ENCODE measurements at places on chromosomes 13 and 19.

DNA sequence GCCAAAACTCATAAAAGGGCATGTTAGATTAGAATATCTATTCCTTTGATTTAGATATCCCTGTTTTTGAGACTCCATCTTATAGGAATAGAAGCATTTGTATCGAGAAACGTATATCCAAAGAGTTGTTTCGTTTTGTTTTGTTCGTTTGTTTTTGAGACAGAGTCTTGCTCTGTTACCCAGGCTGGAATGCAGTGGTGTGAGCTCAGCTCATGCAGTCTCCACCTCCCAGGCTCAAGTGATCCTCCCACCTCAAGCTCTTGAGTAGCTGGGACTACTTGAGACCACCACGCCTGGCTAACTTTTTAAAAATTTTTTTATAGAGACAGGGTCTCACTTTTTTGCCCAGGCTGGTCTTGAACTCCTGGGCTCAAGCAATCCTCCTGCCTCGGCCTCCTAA lies 26.6 kb upstream of the ZMYM5 start:
- DNase-seq: no peak

DNA sequence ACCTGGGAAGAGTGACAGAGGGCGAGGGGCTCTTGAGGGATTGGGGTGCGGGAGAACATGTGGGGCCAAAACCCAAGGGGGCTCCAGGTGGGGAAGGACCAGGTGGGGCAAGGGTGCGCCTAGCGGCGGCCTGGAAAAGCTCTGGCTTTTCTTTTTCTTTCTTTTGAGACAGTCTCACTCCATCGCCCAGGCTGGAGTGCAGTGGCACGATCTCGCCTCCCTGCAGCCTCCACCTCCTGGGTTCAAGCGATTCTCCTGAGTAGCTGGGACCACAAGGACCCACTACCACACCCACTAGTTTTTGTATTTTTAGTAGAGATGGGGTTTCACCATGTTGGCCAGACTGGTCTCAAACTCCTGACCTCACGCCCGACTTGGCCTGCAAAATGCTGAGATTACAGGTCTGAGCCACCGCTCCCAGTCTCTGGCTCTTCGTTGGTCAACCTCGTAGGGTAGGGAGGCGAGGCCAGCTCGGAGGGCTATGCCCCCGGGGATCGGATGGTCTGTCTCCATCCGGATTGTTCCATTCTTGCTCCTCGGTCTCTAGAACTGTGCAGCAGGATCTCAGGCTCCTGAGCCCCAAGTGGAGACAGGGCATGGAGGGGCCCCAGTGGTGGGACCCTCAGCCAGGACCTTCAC lies 3.7 kb downstream of the GADD45B start:
- DNase-seq: peak; percentile 40

DNA sequence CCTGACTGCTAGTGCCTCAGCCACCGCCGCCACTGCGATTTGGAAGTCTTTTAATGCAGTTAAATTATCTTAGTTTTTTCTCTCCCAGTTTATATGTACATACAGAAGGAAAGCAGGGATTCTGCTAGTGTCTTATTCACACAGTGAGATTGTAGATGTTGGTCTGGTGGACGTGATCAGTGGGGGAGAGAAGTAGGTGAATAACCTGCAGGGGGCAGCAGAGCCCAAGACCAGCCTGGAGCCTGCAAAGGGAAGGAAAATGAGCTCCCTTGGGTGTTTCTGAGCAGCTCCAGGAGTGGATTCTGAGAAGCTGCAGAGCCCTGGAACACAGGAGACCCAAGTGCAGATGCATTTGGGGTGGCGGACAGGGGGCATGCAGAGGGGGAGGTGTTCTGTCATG lies 26.3 kb downstream of the ZNF844 start:
- DNase-seq: peak; percentile 68

GRCh38 chr13:50691176-50691680 lies 152.3 kb downstream of the DLEU7 start:
- DNase-seq: no peak

DNA sequence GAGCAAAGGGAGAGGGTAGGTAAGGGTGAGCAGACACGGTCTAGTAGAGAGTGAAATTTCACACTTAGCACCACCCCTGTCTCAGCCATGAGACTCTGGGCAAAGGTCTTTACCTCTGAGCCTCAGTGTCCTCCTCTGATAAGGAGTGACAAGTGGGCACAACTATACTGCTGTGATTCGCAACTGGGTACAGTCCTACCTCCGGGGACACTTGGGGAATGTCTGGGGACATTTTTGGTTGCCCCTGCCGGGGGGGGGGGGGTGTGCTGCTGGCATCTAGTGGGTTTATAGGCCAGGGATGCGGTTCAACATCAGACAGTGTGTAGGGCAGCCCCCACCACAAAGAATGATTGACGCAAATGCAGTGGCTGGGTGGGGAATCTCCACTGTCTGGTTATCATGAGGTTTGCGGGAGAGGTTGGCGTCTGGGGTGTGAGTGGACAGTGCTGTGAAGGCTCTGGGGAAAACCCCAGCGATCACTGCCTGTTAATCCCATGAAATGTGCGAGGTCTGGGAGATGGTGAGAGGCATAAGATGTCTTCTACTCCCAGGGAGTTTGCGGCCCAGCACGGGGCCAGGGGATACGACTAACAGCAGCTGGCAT lies 4.3 kb downstream of the NACC1 start:
- DNase-seq: no peak

GRCh38 chr19:48770266-48770665 lies 14.9 kb downstream of the FGF21 start:
- DNase-seq: peak; percentile 60

GRCh38 chr13:99357131-99357596 lies 50.0 kb upstream of the GPR183 start:
- peak; percentile 85 for DNase-seq

GRCh38 chr19:39254531-39255345 lies 6.1 kb upstream of the IFNL4 start:
- DNase-seq: no peak

GRCh38 chr13:50080203-50080910 lies 65.1 kb downstream of the KCNRG start:
- peak; percentile 61 for DNase-seq

DNA sequence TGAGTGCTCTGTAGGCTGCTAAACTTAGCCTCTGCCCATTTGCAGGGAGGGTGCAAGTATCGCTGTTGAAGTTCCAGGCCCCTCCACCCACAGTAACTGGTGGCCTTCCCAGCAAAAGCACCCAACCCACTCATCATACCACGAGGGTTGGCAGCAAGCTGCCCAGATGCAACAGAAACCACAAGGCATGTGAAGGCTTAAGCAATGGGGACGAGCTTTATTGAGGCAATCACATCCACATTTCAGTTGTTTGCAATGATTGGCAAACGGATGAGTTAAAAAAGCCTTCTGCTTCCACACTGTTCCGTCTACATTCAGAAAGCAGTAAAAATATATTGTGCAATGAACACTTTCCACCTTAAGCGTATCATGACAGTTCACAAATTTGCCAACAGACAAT lies 10.3 kb downstream of the GJB6 start:
- no peak for DNase-seq

GRCh38 chr19:2235381-2236063 lies 607 bp downstream of the PLEKHJ1 start:
- DNase-seq: no peak

- no peak for DNase-seq
Measured at GRCh38 chr19:29663861-29664752, 1.2 kb upstream of the PLEKHF1 start.

GRCh38 chr19:3068071-3068470 lies 5.8 kb upstream of the TLE5 start:
- DNase-seq: no peak

- no peak for DNase-seq
Measured at GRCh38 chr13:113671066-113672001, 4.3 kb downstream of the GRK1 start.

GRCh38 chr19:50258918-50259372 lies 55.5 kb downstream of the MYH14 start:
- DNase-seq: no peak

DNA sequence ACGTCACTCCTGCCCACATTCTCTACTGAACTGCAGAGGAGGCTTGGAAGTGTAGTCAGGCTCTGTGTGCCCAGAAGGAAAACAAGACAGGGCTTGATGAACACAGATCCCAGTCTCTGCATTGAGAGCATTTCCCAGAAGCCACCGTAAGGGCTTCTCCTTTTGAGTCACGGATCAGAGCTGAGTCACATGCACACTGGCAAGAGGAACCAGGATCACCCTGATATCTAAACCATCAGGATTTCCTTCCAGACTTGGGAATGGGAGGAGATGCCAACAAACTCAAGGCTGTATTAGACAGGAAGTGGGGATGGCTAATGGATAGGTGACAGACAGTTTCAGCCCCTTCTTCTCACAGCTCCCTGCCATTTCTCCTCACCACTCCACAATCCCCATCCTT lies 17.7 kb upstream of the FBXO17 start:
- DNase-seq: peak; percentile 57

GRCh38 chr19:8023371-8023770 lies 17.9 kb upstream of the ELAVL1 start:
- DNase-seq: no peak

GRCh38 chr13:76764429-76764828 lies 121.8 kb downstream of the KCTD12 start:
- peak; percentile 90 for DNase-seq

DNA sequence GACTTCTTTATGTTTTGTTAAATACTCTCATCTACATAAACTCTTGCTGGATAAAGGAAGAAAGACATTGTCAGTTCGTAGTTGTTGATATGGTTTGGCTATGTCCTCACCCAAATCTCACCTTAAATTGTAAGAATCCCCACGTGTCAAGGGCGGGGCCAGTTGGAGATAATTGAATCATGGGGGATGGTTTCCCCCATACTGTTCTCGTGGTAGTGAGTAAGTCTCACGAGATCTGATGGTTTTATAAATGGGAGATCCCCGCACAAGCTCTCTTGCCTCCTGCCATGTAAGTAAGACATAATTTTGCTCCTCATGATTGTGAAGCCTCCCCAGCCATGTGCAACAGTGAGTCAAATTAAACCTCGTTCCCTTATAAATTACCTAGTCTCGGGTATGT lies 3.6 kb downstream of the ADGRE1 start:
- DNase-seq: no peak

- no peak for DNase-seq
Measured at GRCh38 chr19:46350029-46350757, 3.3 kb downstream of the PPP5C start.

DNA sequence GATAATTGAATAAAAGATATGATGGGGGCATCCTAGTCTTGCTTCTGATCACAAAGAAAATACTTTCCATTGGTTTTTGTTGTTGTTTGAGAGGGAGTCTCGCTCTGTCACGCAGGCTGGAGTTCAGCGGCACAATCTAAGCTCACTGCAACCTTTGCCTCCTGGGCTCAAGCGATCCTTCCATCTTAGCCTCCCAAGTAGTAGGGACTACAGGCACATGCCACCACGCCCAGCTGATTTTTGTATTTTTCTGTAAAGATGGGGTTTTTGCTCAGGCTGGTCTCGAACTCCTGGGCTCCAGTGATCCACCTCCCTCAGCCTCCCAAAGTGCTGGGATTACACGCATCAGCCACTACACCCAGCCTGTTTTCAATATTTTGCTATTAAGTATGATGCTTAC lies 17.1 kb upstream of the PSMC4 start:
- DNase-seq: no peak

DNA sequence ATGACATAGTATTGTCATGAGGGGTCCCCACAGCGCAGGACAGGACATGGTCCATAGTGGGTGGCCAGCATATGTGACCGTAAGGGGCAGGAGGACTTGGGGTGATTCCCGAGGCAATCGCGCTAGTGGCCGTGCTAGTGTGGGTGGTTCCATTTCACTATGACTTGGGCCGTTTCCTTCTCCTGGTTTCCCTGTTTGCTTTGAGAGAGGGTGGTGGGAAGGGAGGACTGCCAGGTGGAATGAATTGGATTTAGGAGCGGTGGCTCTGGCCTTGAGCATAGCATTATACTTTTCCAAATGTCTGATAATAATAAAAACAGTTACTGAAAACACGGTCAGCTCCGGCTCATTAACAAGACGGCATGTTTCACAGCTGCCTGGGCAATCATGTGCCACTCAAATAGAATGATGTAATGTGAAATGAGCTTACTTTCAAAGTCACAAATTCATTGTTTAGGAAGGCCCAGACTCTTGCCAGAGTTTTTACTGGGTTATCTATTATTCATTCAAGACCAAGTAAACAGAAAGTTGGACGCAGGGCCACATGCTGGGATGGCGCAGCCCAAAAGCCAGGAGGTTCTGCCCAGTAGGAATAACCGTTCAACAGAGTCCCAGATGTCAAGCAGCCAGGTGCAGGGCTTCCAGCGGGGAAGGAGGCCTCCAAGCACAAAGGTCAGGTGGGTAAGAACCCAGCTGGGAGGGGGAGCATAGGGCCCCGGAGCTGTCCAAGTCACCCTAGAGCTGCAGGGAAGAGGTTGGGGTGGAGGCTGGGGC lies 19.6 kb upstream of the SLC15A1 start:
- no peak for DNase-seq

GRCh38 chr13:32878163-32878562 lies 138.1 kb upstream of the KL start:
- no peak for DNase-seq

DNA sequence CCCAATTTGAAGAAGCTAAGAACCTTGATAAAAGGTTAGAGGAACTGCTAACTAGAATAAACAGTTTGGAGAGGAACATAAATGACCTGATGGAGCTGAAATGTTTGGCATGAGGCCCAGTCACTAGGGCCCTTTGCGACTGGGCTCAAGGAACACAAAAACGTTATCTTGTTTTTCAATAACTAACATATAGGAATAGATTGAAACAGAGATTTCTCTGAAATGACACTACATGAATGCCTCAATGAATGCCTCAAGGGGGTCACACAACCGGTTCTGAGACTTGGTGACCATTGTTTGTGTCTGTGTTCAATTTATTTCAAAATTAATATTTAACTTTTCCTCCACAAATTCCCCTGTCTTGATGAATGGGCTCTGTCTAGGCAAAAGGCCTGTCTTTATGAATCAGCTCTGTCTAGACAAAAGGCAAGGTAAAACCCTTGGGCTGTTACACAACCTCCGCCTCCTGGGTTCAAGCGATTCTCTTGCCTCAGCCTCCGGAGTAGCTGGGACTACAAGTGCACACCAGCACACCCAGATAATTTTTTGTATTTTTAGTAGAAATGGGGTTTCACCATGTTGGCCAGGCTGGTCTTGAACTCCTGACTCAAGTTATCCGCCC lies 932 bp upstream of the ZNF486 start:
- no peak for DNase-seq

DNA sequence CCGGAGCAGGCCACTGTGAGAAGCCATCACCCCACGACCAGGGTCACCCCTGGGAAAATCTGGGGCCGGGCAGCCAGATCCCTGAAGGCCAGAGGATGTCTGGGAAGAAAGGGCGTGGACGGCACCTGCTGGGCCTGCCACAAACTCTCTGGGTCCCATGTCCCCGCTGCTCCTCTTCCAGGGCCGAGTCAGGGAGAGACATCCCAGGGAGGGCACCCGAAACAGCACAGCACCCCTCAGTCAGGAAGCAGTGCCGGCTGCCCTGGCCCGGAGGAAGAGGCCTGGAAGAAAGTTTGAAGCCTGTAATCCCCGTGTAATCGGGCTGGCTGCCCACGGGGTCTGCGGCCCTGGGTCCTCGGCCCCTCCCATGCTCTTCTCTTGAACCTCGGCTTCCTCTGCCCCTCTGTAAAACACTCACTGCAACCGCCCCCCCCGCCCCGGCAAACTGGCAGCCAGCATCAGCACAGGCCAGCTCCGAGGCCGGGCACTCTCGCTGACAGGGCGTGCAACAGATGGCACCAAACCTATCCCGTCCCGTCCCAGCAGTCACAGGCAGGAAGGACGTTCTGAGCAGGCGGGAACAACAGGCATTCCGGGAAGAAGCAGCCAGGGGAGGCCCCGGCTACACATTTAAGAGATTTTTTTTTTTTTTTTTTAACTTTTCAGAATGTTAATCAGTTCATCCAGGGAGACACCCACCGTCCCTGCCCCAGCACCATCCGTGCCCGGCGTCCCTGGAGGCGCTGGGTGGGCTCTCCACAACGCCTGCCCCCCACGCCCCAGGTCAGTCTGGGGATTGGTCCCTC lies 1.5 kb downstream of the SBNO2 start:
- DNase-seq: peak; percentile 85
